Activated T-cell treated with anti-CD3 and anti-CD28 coated beads for 1 hour (primary cell): ENCODE measurements at places on chromosomes 3 and 15.
A peak's percentile ranks its signal among the peaks of the same experiment; 100 is the strongest.

DNA sequence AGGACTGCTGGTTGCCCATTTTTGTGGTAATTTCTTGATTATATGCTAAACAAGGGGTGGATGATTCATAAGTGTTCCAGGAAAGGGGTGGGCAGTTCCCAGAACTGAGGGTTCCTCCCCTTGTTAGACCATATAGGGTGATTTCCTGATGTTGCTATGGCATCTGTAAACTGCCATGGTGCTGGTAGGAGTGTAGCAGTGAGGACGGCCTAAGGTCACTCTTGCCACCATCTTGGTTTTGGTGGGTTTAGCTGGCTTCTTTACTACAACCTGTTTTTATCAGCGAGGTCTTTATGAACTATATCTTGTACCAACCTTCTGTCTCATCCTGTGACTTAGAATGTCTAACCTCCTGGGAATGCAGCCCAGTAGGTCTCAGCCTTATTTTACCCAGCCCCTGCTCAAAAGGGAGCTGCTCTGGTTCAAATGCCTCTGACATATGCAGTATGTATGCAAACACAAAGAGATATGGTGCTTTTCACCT is 46.2 kb downstream of the C3orf38 start:
- no peak for DNase-seq

GRCh38 chr3:179148616-179149405 is 654 bp downstream of the PIK3CA start:
- DNase-seq = peak; percentile 47

DNA sequence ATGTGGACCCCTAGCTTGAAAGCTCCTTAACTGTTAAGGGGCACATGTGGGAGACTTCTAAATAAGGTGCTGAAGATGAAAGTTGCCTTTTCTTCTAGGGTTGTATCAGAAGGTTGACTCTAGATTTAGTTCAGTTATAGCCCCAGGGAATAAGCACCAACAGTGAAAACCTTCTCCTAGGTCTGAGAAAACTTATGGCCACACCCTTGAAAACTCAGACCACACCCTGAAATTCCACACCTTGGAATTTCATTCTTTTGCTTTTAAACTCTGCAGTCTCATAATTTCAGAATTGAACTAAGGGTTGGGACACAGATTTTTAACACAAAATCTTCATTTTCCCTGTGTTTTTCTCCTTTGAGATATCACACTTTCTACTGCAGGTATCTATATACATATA is 355.8 kb upstream of the IL12A start:
- DNase-seq = no peak

GRCh38 chr3:117091676-117092075 is 382.1 kb downstream of the TUSC7 start:
- no peak for DNase-seq

GRCh38 chr3:160135851-160136250 is 89.4 kb upstream of the C3orf80 start:
- no peak for DNase-seq

GRCh38 chr15:22892333-22892732 is 53.9 kb downstream of the NIPA2 start:
- no peak for DNase-seq

DNA sequence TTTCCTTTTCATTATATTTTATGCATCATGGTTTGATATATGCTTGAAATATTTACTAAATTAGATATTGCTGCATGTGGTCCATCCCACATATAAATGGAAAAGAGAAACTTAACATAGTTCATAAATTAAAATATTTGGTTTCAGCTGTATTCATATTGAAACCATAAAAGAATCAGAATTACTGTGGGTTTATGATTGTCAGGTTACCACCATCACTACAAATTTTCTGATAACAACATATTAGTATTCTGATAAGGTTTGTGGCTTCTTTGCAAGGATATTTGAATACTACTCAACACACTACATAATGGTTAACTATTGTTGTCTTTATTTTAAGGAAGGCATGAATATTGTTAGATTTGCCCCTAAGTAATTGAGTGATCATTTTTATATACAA is 235.5 kb downstream of the UBE2E2 start:
- DNase-seq = no peak

DNA sequence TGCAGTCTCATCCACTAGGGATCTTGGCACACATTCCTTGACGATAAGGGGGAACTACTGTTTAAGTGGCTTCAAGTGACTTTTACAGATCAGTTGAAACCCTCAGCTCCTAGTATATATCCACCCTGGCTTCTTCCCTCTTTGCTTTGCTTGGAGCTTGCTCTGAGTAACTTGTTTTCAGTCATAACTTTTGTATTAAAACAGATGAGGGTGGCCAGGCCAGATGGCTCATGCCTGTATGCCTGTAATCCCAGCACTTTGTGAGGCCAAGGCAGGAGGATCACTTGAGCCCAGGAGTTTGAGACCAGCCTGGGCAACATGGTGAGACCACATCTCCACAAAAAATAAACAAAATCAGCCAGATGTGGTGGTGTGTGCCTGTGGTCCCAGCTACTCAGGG is 42.4 kb downstream of the EOMES start:
- no peak for DNase-seq

- DNase-seq = no peak
Observed at GRCh38 chr3:127407026-127407939, 119.4 kb upstream of the PRR20G start.

- DNase-seq = no peak
Observed at GRCh38 chr15:70151003-70151402, 53.3 kb upstream of the TLE3 start.

DNA sequence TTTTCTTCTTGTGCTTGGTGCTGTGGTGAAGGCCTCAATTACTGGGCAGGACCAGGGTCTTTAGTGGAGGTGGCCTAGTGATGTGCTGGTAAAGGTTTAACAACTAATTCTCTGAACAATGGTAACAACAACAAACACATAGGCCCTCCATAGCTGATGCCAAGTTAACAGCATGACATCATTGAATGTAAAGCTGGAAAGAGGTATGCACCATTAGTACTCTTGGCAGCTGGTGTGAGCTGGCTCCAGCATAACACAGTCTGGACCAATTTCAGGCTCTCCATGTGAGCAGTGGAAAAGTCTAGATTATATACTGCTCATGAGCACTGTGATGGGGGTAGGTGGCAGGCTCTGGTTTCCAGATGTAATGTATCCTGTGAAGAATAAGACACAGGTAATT is 61.8 kb downstream of the SLC7A14 start:
- no peak for DNase-seq

DNA sequence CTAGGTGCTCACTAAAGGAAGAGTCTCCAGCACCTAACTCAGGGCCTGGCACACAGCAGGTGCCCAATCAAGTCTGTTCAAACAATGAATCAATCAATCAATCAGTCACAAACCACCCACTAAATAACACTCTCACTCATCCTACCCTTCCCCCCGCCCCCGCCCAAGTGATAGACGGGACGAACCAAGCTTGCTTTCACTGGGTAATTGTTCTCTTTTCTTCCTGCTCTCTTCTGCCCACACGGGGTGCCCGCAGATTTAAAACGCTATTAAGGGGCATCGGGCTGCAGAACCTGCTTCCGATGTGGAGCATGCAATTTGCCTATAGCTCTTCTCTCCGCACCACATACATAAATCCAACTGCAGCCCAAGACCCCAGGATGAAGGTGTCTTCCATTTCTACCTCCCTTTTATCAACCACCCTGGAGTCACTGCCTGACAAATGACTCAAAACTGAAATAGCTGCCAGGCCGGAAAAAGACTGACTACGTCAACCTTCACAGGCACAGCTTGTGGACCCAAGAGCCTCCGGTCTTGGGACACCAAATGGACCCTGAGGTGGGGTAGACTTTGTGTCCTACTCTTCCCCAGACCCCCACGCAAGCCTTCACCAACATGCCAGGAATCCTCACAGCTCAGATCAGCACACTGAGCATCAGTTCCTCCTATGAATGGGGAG is 1.7 kb downstream of the KLHL25 start:
- DNase-seq = no peak

DNA sequence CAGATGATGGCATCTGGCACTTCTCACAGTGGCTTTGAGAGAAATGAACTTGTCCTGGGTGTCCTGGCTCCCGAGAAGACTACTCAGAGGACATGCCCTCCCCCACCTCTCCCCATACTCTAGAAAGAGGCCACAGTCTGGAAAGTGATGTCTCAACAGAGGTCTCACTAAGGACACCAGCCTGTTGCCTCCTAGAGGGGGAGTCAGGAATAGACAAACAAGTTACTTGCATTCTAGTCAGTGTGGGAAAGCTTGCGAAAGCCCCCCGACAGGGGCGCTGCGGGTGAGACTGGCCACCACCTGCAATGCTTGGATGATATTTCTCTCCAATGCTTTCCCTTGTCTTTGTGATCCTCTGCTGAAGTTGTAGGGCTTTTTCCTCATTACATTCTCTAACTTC is 17.2 kb downstream of the B4GALT4 start:
- no peak for DNase-seq

- no peak for DNase-seq
Observed at GRCh38 chr15:66844041-66844746, 142.2 kb downstream of the SMAD6 start.

GRCh38 chr3:176032043-176032442 is 1165.2 kb downstream of the TBL1XR1 start:
- no peak for DNase-seq

- DNase-seq = no peak
Observed at GRCh38 chr3:29597376-29598008, 316.6 kb downstream of the RBMS3 start.

GRCh38 chr3:98536456-98537017 is 4.8 kb downstream of the GPR15 start:
- DNase-seq = no peak

- DNase-seq = no peak
Observed at GRCh38 chr15:59598461-59598860, 13.1 kb upstream of the GCNT3 start.

DNA sequence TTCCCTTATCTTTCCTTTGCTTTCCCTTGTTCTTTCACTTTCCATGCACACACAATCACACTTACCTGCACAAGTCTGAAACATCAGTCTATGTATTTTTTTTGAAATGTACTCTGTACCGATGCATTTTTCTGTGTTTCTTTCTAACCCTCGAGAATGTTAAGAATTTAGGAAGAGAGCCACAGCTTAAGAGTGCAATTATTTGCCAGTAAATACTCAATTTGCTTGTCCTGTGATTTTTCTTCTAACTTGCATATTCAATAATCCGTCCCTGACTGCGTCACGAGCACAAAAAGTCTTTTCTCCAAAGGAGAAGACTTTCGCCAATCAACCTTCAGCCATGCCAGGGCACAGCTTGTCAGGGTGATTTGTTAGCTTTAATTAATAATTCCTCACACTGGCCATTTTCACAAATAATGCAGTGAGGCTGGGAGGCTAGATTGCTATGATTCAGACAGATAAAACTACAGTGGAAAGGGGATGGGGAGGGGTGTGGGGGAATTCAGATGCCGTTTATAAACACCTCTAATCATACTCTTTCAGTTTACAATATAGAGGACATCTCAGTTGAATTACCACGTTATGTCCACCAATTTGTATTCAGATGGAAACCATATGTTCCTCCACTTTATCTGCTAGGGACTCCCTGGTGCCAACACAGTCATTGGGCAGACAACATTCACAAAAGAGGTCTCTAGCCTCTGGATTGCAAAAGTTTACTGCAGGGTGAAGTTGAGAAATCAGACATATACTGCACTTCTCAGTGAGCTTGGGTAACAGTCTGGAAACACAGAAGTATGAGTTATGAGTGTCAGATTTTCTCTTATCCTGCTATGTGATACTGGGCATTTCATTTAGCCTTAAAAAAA is 388.0 kb downstream of the ZBTB20 start:
- no peak for DNase-seq

DNA sequence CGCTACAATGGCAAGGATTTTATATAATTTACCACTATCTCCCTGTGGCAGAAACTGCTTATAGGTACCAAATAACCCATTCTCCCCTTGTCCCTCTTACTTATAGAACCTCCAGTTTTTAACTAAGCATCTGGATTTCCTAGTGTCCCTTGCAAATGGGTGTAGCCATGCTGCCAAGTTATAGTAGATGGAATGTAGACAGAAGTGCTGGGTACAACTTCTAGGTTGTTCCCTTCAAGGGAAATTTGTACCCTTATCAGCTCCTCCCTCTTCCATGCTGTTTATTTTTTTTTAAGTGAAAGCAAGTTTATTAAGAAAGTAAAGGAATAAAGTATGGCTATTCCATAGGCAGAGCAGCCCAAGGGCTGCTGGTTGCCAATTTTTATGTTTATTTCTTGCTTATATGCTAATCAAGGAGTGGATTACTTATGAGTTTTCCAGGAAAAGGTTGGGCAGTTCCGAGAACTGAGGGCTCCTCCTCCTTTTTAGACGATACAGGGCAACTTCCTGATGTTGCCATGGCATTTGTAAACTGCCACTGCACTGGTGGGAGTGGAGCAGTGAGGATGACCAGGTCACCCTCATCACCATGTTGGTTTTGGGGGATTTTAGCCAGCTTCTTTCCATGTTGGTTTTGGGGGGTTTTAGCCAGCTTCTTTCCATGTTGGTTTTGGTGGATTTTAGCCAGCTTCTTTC is 40.1 kb upstream of the TM4SF19 start:
- no peak for DNase-seq

GRCh38 chr3:127848131-127849129 is 26.1 kb upstream of the MGLL start:
- no peak for DNase-seq

DNA sequence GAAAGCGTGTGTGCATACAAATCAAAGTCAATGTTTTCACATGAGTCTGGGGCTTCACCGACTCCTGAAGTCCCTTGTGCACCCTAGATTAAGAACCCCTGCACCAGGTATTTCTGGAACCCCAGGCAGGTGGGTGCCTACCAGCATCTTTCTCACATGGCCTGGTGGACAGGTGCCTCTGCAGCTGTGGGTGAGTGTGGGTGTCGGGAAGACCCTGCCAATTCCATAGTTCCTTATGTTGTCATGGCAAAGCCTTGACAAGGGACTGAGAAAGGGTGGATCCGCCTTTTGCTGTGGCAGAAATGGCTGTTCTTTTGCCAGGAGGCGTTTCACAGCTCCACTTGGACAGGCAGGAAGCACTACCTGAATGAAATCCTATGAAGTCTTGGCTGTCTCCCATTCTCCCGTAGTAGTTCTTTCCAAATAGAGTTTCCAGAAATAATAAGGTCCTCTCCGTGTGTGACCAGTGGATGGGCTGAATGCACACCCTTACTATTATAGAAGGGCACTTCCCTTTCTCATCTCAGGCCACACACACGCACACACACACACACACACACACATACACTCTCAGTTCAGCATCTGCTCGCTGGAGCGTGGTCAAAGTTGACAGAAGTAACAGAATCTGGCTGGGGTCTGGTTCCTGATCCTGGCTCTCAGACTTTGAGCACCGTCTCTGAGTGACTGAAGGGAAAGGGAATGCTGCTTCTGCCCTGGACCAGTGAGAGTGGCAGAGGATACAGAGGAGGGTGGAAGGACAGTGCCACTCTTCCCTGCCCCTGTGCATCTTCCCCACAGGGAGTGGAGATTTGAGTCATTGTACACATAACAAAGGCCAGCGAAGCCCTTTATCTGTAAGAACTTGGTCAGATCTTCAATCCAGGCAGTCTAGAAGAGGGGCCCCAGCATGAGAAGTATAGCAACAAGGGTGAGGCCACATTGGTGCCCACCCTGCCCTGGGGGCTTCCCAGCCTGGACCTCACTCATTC is 38.7 kb downstream of the PDIA5 start:
- no peak for DNase-seq
